SIG-M5 (cell line): ENCODE measurements at places on chromosomes 3 and 15.
A peak's percentile ranks its signal among the peaks of the same experiment; 100 is the strongest.

- DNase-seq = no peak
Observed at GRCh38 chr3:115761927-115762305, 138.6 kb downstream of the GAP43 start.

GRCh38 chr3:147152476-147152875 lies 253.9 kb downstream of the ZIC4 start:
- DNase-seq = no peak

DNA sequence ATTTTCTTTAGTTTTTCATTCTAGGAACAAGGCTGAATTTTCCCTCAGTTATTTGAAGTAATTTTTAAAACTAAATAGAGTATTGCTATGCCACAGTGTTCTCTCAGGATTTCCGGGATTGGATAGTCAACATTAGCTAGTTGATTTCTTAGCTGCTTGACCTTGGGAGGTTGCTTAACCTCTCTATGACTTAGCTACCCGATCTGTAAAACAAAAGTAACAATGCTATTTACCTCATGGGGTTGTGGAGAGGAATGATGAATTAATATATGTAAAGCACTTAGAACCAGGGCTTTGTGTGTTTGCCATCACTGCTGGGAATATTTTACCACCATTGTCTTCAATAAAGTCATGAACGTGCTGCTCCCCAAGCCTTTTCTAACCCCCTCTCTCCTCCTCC lies 57.5 kb downstream of the SNRK start:
- no peak for DNase-seq

DNA sequence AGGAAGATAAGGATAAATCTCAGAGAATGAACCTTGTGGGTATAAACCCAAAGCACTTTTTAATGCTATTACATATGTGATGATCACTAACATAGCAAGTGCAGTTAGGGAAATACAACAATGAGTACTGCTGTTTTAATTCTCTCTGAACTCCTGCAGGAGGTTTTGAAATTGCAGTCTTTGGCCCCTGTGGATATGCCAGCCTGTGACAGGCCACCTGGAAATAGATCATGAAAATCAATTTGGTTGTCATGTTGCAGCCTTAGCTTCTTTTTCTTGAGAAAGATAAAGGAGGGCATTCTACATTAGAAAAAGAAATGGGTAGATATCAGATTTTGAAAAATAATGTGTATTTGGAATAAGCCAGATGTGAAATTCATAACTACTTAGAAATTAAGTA lies 103.6 kb downstream of the RSRC1 start:
- DNase-seq = no peak

- DNase-seq = no peak
Observed at GRCh38 chr3:193971966-193972365, 164.0 kb upstream of the HES1 start.

- DNase-seq = no peak
Observed at GRCh38 chr3:160447544-160447943, 2.0 kb downstream of the TRIM59 start.

GRCh38 chr15:62933386-62933785 lies 109.2 kb upstream of the TPM1 start:
- DNase-seq = no peak

DNA sequence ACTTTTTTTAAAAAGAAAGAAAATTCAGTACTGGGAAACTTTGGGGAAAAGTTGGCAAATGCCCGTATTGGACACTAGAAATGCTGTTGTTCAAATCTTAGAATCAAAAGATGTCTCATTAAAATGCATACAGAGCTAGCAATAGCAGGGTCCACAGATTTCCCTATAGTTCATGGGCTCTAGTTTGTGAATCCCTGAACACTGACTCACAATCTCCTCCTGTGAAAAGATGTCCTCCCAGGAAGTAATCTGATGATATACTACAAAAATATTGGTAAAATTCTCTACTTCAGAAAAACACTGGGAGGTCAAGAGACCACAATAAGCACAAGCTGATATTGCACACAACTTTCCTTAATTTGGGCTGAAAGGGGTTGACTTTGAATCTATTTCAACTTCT lies 568.4 kb upstream of the ZNF385D start:
- DNase-seq = no peak

GRCh38 chr3:113747283-113748046 lies 630 bp downstream of the ATP6V1A start:
- DNase-seq = no peak

- DNase-seq = no peak
Observed at GRCh38 chr15:99566157-99566897, 543 bp downstream of the MEF2A start.

- no peak for DNase-seq
Observed at GRCh38 chr3:14352002-14352627, 50.3 kb upstream of the SLC6A6 start.

DNA sequence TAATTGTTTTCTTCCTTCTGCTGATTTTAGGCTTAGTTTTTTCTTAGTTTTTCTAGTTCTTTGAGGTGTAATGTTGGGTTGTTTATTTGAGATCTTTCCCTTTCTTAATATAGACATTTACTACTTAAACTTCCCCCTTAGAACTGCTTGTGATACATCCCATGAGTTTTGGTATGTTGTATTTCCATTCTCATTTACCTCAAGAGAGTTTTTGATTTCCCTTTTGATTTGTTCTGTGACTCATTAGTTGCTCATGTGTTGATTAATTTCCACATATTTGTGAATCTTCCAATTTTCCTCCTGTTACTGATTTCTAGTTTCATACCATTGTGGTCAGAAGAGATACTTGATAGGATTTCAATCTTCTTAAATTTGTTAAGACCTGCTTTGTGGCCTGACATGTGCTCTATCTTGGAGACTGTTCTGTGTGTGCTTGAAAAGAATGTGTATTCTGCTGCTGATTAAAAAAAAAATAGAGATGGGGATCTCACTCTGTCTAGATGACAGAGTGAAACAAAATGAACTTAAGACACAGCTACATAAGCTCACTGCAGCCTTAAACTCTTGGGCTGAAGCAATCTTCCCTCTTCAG lies 22.3 kb downstream of the GRM2 start:
- no peak for DNase-seq

DNA sequence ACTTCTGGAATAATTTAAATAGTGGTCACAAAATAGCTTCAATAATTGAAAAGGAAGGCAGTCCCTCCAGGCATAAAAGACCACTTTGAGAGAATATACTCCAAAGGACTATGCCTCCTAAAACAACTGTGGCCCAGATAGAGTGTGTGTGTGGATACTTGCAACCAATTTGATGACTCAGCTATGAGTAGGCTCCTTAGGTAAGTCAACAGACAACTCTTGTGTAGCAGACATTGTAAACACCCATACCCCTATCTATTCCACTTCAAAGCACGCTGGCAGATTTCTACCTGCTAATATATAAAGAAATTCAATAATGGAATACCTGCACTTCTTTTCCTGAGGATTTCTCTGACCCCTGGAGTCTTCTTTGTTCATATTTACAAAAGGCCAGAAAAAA lies 254.5 kb downstream of the NEK10 start:
- DNase-seq = no peak

DNA sequence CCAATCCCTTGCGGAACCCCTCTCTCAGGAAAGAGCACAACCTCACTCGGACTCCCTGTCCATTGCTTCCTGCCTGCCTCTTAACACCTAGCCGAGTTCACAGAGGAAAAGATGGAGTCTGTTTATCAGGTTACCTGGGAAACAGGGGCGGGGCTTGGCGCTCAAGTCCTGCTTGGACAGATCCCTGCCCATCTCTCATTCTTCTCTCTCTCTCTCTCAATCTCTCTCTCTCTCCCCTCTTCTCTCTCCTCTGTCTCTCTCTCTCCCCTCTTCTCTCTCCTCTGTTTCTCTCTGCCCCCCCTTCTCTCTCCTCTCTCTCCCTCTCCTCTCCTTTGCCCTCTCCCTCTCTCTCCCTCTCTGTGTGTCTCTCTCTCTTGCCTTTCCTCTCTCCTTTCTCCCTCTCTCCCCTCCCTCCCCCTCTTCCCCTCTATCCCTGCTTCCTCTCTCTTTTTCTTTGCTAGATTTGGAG lies at the start of gene EFHB:
TSS of gene EFHB (minus strand) at position 120 of the 469 bp plus-strand sequence. CDS start 199 bp downstream, outside the sequence.
- no peak for DNase-seq

DNA sequence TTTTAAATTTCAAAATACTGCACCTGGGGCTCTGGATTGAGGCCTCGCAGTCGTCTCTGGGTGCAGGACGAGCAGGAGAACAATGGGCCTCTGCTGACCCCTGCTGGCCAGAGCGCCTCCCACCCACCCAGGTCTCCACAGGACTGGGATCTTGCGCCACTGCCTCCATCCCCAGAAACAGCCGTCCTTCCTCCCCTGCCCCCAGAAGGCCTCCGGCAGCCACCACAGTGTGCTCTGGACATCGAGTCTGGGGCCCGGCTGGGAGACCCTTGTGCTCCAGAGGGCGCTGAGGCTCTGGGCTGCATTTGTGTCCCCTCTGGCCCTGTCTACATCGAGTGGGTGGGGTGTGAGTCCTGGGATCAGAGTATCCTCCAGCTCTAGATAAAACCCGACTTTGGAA lies 6.7 kb upstream of the ACSBG1 start:
- no peak for DNase-seq

DNA sequence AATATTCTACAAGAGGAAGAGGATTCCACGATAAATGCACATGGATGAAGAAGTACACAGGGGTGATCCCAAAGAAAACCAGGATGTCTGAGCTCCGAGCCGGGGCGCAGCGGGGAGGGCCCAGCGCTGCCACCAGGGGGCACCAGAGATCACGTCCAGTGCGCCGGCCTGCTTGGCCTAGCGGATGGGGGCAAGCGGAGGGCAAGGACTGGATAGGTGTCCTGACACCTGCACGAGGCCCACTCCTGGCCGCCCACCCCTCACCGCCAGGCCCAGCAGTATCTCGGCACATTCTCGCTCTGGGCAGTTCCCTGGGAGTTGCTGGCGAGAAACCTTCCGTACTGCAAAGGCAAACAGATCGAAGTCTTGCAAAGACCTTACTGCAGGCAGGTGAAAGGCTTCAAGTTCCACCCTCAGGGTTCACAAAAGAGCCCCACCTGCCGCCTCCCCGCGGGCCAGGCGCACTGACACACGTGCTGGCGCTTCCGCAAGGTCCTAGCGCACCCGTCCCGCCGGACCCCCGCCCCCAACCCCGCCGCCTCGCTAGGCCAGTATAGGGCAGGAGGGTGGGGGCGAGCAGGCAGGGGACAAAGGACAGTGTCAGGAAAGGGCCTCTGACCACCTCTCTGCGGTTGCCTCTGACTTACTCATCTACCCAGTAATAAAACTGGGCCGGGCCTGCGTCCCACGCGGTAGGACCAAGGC lies 3.3 kb downstream of the ANKRD63 start:
- DNase-seq = no peak

- DNase-seq = no peak
Observed at GRCh38 chr3:95197661-95198060, 1134.8 kb downstream of the NSUN3 start.

- DNase-seq = no peak
Observed at GRCh38 chr3:193851941-193852674, 259.1 kb downstream of the OPA1 start.

GRCh38 chr3:172323894-172324610 lies 124.2 kb downstream of the GHSR start:
- no peak for DNase-seq

GRCh38 chr3:53834429-53835095 lies 11.7 kb downstream of the CHDH start:
- DNase-seq = peak; percentile 76

DNA sequence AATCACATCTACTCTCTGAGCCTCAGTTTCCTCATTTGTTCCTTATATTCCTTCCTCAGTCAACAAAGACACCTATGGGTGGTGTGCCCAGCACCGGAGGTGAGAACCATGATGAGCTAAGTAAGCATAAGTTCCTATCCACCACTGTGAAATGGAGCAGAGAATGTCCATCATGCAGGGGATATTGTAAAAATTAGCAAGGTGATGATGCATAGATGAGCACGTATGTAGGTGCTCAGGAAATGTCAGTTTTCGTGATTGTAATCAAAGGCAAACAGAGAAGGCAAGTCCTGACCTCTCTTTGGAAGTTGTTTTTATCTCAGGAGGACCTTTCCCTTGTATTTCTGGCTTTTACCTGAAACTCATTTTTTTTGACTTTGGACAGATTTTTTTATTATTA lies 165.4 kb downstream of the GHSR start:
- no peak for DNase-seq

DNA sequence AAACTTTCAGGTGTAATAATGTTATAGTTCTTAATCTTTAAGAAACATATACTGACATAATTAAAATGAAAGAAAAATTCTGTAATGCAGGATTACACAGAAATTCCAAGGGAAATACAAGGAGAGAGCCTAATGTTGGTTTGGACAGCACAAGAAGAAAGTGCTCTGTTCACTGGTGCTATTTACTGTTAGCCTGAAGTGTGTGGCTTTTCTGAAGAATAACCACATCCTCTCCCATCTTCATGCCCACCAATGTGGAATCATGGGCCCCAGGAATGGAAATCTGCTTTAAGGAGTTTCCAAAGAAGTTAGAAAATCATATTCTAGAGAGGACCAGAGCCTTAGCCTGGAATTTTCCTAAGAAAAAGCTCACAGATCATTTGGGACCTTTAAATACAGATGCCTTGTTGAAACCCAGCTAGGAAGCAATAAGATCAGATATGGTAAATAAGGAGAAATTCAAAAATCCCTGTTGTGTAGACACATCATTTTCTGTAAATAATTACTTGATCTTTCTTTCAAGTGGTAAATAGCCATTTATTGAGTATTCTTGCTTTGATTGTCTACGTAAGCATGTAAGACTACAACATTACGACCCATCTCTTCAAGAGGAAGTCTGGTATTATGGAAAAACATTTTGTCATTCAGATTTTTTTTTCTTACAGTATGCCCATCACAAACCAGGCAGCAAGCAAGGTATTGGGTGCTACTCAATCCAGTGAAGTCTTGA lies 10.3 kb upstream of the USP50 start:
- no peak for DNase-seq

DNA sequence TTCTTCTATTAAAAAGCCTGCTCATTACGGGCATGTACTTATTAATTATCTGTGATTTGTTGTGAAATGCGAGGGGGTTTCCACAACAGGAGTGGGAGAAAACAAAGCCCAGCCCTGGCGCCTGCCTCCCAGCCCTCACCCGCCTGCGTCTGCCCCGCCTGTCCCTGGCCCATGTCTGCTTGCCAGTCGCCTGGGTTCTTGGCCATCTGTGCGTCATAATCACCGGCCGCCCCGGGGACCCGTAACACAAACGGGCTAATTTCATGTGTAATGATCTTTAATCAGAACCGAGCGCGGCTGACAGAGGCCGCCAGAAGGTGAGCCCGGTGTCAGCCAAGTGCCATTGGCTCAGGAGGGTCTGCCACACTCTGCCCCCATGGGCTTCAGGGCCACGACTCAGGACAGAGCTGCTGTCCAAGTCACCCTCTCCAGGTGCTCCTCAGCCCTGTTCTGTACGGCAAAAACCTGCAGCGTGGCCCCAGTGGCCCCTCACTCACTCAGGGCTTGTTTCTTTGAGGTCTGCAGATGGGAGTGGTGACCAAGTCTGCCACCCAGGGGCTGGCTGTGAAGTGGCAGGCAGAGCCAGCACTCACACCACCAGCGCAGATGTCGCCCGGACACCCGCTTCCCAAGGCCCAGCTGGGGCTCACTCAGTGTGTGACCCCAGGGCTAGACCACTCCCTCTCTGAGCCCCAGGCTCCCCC lies 28.8 kb upstream of the TMEM115 start:
- DNase-seq = no peak

DNA sequence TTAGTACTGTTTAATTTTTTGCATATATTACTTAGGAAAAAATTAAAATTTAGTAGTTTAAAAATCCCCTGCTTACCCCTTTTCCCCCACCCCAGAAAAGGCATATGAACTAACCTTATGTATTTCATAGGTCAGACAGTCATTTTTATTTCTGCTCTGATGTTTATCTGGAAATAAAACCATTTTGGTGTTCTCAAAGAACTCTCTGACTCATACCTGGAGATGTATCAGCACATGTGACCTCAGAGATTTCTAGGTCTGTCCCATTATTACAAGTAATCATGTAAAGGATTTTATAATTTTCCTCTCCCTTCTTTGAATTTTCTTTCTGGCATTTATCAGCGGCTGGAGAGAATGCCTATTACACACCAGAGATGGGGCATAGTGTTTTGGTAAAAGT lies 14.1 kb upstream of the CCR8 start:
- DNase-seq = no peak
